NCI-H446 treated with DMSO at 0.1 percent for 48 hours (cell line): ENCODE measurements at places on chromosomes 12 and 14.
A peak's percentile ranks its signal among the peaks of the same experiment; 100 is the strongest.

DNA sequence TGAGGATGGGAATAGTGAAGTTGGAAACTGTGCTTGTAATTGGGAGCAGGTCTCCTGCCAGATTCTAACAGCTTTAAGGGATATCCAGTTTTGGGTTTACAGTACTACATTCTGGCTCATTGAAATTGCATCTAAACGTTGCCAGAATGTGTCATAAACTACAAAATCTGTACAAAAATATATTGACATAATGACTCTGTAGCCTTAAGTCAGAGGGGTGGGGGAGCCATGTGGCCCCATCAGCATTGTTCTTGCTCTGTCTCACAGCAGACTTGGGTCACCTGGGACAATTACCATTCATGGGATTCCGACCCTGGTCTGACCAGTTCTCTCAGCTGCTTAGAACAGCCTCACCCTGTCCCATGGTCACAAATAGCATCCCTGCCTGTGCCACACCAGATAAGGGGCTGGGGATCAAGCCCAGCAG lies 43.3 kb upstream of the MED13L start:
- peak; percentile 54 for DNase-seq

GRCh38 chr12:26612203-26612602 lies 220.8 kb downstream of the ITPR2 start:
- no peak for DNase-seq

- peak; percentile 42 for DNase-seq
These were observed 28.7 kb downstream of the CCDC85C start for GRCh38 chr14:99575043-99576023.

DNA sequence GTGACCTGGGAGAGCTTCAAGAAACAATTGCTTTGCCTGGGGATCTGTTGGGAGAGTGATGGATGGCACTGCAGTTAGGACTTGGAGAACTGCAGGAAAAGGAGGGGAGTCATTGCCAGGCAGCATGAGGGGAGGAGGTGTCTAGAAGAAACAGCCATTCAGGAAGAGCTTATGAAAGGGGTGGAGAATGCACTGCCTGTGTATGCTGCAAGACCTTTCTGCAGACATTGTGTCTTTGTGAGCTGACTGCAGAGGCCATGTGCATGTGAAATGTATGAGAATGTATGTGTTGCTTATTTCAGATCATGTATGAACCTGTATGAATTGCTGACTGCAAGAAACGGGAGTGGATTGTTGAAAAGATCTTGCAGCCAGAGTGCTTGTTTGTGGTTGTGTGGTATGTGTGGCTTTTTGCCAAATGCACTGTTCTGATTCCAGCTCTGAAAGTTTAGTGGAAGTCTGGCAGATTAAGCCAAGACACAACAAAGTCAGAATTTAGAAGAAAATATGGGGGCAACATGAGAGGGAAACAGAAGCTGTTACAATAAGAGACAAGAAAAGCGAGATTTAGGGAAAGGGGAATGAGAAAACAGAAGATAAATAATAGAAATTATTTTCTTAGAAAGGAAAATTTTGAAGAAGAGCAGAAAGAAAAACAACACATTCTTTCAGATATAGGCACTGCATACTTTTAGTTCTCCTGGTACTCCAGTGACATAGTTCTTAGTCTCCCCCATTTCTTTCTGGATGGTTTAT lies 9.8 kb upstream of the RIMKLB start:
- DNase-seq, result peak; percentile 77

- DNase-seq, result no peak
These were observed 472.8 kb upstream of the PRICKLE1 start for GRCh38 chr12:43062201-43062895.

DNA sequence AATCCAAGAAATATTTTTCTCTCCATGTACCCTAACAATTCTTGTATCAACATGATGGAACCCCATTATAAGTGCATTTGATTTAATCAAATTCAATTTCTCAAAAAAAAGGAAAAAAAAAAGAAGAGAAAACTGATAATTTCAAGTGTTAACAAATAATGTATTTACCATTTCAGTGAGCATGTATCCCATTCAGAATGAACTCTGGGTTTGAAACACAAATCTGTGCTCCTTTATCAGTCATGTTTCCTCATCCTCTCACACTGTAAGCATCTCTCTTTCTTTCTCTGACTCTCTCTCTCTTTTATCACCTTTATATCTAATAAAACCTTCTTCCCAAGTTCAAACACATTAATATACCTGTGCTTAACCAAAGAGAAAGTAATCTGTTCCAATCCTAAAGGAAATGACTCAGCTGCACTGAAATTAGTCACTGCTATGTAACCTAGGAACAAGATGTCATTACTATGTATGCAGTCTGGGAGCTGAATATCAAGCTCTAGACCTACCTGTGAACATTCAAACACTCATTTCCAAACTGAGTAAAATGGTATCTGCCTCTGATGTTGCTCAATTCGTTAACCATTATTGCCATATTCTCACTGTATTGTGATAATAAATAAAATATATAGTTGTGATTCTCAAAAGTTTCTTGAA lies 135.0 kb upstream of the LRIG3 start:
- no peak for DNase-seq

GRCh38 chr12:87428701-87429277 lies 600.4 kb downstream of the C12orf50 start:
- DNase-seq, result peak; percentile 75

- no peak for DNase-seq
These were observed 131.8 kb downstream of the NPAS3 start for GRCh38 chr14:33070475-33070874.

GRCh38 chr12:108595711-108596647 lies 1.9 kb downstream of the TMEM119 start:
- no peak for DNase-seq

- no peak for DNase-seq
These were observed 3.3 kb downstream of the PXN start for GRCh38 chr12:120261951-120262851.

DNA sequence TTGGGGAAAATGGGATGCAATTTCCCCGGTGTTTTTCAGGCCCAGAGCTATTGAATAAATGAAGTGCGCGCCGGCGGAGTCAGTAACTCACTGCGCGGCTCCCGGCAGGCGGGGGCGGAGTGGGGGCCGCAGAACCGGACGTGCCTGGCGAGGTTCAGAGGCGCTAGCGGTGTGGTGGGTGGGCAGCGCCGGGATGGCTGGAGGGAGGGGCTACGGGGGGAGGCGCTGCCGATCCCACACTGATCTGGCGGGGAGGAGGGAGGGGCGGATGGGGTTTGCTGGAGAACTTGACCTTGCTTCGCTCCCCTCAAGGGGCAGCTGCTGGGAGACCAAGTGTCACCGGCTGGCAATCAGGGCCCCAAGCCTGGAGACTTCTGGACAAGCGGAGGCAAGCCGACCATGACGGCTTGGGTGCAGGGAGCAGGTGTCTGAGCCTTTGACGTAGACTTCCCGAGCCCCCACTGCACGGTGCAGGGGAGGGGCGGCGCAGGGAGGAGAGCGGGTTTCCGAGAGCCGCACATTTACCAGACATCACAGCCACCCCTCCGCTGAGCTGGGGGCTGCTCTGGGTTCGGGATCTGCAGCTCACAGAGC lies 174.1 kb upstream of the RTL1 start:
- no peak for DNase-seq

GRCh38 chr14:58966997-58967396 lies 221.5 kb upstream of the DAAM1 start:
- DNase-seq, result no peak

DNA sequence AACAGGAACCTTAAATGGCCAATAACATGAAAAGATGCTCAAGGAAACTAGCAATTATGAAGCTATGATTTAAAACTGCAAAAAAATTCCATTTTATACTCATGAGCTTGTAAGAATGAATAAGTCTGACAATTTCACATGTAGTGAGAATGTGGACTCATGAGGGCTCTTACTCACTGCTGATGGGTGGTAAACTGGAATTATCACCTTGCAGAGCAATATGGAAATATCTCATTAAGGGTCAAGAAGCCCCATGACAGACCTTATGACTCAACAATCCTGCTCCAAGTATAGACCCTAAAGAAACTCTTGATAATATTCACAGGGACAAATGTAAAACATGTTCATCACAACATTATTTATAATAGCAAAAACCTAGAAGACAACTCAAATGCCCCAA lies 23.5 kb upstream of the SMAGP start:
- DNase-seq, result no peak

- no peak for DNase-seq
These were observed 87.2 kb upstream of the KRAS start for GRCh38 chr12:25337916-25338315.

DNA sequence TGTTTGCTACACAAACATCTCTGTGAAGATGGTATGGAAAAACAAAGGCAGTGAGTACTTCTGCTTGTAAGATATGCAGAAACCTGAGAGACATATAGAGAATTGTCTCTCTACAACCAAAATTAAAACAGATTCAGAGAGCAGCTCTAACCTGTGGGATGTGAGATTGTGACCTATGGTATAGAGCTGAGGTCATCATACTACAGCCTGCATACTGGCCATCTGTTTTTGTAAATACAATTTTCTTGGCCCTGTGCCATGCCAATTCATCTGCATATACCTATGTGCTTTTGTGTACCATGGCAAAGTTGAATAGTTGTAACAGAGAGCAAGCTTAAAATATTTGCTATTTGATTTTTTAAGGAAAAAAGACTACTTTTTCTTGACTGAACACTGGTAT lies 99.6 kb downstream of the LMO3 start:
- DNase-seq, result no peak

GRCh38 chr12:121455766-121456420 lies 56.0 kb downstream of the RNF34 start:
- no peak for DNase-seq

- DNase-seq, result no peak
These were observed 16.2 kb downstream of the MVK start for GRCh38 chr12:109589691-109590245.

GRCh38 chr14:59463787-59464485 lies 1.2 kb downstream of the GPR135 start:
- DNase-seq, result no peak

DNA sequence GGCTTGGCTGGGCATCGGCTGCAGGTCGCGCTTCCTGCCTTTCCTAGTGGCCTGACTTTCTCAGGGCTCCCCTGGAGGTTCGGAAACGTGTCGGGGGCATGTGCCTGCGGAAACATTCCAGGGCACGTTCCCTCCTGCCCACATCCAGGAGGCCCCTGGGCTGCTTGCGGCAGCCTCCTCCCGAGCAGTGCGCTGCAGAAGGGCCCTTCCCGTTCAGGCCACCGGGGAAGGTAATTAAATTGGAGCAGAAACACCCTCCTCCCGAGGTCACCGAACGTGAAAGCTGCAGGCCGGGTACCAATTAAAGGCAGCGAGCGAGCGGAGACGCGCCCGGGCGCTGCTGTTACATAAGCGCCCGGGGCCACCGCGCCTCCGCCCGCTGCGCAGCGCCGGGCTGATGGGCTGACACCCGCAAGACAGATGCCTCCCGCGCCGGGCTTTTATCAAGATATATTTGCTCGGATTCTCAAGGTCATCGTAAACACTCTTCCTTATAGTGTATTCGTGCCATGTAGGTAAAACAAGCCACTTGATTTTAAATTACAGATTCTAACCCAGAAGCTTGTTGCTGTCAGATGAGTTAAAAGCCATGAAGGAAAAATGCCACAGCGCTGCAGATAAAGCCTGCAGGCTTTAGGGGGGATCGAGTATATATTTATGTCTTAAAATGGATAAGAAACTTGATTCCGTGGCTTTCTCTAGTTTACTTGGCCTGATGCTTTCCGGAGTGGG lies 31.4 kb downstream of the SSPN start:
- no peak for DNase-seq

- no peak for DNase-seq
These were observed 27.6 kb upstream of the LRP6 start for GRCh38 chr12:12294215-12295005.

DNA sequence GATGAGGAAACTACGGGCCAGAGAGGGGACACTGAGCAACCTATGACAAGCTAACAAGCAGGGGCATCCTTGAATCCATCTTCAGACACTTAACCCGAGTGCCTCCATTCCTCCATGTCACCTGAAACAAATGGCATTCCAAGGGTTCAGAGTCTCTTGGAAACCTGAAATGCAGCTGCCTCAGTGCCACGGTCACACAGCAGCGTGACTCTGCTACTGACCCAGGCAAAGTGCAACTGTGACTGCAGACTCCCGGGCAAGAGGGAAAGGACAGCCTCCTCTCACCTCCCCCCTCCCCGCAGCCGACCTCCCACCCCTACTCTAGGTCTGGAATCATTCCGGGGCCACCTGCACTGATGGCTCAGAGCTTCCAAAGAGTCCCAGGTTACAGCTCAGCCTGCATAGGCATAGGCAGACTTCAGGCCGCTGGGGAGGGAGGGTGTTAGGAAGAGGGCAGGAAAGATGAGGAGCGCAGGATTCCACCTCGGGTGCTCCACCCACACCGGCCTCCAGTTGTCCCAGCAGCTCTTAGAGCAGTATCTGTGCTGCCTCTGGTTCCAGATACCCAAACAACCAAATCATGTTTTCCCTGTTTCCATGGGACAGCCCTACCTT lies 53.2 kb downstream of the KCNK10 start:
- no peak for DNase-seq

GRCh38 chr14:59096303-59096702 lies 92.2 kb upstream of the DAAM1 start:
- no peak for DNase-seq

DNA sequence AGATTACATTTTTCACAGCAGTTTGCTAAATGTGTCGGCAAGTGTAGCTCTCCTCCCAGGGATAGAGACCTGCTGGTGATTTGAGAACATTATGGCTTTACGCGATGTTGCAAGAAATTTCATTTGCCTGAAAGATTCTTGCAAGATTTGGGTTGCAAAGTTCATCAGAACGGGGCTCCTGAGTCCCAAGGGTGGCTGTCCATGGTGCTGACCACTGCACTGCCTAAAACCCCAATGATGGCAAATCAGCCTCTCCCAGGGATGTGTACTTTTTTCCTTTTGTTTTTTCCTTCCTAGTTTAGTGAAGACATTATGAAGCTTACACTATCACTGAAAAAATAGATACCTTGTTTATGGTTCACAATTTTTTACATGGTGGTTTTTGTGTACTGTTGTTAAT lies 85.4 kb downstream of the WSCD2 start:
- no peak for DNase-seq

- no peak for DNase-seq
These were observed 1399.1 kb downstream of the LRFN5 start for GRCh38 chr14:43005807-43006206.

DNA sequence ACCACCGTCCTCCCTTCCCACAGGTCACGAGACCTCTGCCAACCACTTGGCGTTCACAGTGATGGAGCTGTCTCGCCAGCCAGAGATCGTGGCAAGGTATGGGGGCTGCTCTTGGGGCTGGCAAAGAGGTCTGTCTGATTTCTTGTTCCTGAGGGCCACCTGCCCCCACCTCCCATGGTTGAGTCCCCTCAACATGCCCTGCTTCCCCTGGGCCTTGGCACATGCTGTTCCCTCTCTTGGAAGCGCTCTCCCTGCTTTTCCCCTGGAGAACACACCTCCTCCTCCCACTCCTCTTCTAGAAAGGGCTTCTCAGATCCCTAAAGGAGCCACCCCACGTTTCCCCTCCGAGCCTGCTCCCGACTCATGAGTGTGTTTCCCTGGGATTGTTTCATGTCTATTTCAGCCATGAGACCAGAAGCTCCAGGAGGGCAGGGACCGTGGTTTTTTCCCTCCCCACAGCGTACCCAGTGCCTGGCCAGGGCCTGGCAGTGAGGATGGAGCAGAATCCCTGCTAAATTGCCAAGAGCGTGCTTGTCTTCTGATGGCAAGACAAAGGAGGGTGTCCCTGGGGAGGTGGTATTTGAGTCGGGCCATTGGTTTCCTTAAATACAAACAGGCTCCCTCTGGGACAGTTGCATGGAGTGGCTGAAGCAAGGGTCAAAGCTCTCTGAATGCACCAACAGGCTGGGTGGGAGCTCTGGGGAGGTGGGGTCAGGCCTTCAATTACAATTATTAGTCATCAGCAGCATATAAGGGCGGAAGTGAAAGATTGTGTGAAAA lies 34.1 kb downstream of the CYP46A1 start:
- no peak for DNase-seq

- no peak for DNase-seq
These were observed 152.0 kb downstream of the TMEM132C start for GRCh38 chr12:128418944-128419343.
